NCI-H2171 (cell line): ENCODE measurements at places on chromosomes 12 and 14.
A peak's percentile ranks its signal among the peaks of the same experiment; 100 is the strongest.

- DNase-seq: no peak
Observed at GRCh38 chr14:105283028-105283427, 17.8 kb downstream of the BRF1 start.

GRCh38 chr12:1795221-1795784, 25.1 kb upstream of the LRTM2 start:
- DNase-seq: peak; percentile 43

- no peak for DNase-seq
Observed at GRCh38 chr12:53626702-53627169, 554 bp upstream of the ATF7 start.

- no peak for DNase-seq
Observed at GRCh38 chr12:129607301-129607700, 296.5 kb downstream of the TMEM132D start.

DNA sequence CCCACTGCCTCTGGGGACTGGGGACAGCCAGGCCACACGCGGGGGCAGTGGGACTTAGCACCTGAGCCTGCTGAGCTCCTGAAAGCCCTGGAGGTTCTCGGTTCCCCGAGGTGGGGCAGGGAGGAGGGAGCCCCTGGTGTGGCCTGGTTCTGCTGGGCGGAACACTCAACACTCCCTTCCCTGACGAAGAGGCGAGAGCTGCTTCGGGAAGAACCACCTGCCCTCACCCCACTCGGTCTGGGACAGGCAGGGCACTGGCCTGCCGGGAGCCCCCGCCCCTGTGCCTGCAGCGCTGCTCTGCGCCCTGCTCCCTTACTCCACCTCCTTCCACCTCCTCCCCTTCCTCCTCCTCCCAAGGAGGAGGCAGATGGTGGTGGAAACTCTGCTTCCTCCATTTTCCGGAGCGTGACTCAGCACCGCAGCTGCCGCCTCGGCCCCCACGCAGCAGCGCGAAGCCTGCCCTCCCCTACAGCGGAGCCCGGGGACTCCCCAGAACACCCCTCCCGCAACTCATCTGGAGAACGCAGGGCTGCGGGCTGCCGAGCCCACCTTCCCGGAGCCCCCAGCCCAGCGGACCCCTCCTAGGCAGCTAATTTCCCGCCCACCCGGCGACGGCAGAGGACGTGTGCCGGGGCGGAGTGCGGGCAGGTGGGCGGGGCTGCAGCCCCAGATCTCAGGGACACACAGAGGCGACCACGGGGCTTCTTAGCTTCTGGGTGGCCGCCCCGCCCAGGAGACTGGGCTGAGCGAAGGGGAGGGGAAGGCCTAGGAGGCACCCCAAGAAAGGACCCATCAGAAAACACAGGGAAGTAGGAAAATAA, 11.7 kb upstream of the INF2 start:
- peak; percentile 91 for DNase-seq

GRCh38 chr14:78448164-78449094, 278.3 kb downstream of the NRXN3 start:
- no peak for DNase-seq

DNA sequence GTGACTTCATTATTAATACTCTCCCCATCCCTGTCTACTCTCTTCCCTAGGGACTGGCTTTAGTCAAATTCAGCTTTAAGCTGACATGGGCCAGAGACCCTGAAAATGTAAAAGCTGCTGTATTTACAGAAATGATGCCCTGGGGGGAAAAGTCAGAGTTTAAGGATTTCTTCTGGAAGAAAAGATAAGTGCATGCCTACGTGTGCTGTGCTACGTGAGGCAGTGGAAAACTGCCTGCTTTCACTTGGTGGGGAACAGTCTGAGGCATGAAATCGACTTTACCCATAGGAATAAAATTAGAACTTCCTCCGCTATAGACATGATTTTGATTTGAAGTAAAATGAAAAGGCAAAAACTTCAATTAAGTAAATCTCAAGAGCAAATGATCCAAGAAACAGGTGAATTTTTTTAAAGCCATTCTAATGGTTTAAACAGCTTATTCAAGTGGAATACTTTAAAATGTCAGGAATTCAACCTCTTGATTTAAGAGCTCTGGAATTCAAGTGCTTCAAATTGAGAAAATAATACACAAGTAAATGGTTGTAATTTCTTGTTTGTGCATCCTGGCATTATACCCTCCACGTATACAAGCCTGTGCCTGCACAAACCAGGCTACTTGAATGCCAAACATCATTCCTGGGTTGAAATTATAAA, 168.5 kb downstream of the FOXN3 start:
- DNase-seq: no peak

DNA sequence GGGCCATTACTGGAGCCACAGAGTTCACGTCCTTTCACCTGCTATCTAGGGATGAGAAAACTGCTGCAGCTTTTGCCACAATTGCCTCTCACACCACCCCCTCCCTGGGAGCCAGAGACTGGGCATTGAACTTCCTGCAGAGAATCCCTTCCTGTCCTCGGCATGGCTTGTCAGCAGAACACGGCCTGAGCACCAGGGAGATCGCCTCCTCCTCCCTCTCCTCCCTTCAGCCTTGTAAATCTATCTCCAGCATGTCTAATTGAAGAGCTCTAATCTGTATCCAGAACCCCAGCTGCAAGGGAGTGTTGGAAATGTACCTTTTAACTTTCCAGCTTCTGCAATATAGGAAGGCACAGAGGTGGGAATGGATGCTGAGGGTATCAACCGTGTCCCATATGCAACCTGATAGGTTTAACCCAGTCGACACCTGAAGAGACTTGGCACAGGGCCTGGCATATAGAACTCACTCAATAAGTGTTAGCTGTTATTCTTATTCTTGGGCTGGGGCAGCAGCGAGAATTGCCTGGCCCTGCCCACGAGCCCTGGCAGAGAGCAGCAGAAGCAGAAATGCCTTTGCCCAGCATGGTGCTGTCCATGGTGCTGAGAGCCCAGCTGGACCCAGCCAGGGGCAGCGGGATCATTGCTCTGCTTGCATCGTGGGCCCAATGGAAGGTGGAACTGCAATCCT, 26.8 kb downstream of the TMEM63C start:
- peak; percentile 86 for DNase-seq
